Left forelimb (tissue), 1 donor: ENCODE measurements at places on chromosomes 1 and 21.

DNA sequence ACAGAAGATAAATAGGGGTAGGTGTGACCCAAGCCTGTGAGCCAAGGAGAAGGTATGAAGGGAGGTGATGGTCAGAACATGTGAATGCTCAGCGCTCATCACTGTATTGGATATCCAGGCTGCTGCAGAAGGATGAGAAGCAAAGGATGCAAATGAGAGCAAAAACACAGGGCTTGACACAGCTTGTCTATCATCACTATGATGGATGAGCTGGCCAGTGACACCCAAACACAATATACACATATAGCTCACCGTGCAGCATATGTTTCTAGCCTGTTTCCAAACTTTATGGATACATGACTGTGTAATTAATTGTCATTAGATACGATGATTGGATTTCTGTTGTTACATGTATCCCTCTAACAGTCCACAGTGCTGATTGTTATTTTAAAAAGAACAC is 13.8 kb upstream of the HMGN1 start:
- no peak for DNase-seq

DNA sequence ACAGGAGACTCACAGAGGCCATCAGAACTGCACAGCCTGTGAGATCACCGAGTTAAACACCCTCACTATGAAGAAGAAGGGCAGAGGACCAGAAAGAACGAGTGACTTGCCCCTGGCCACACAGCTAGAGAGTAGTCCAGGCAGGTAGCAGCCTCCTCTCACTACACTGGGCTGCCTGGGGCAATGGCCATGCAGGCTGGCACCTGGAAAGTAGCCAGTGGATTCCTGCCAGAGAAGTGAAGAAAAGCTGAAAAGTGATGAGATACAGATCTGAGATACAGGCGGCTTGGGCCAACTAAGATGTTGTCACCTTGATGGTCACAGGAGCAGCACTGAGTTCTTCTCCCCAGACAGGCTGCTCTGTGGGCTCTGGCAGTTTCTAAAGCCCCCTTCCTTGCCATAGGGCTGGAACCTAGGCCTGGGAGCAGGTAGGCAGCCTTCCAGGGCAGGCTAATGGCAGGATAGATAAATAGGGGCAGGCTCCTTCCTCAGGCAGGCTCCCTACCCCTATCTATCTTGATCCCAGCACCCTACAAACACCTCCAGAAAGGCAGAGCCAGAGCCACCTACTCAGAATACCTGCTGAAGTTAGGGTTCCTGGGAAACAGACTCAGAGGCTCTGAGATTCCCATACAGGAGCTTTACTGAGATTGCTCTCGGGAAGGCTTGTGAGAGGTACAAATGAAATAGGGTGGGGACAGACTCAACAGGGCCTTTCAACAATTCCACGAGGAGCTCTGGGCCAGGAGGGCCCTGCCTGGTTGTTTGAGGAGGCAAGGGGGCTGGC is 106.3 kb downstream of the BEND5 start:
- no peak for DNase-seq

- DNase-seq, result no peak
These were observed 11.4 kb upstream of the PRPF3 start for GRCh38 chr1:150309758-150310508.

DNA sequence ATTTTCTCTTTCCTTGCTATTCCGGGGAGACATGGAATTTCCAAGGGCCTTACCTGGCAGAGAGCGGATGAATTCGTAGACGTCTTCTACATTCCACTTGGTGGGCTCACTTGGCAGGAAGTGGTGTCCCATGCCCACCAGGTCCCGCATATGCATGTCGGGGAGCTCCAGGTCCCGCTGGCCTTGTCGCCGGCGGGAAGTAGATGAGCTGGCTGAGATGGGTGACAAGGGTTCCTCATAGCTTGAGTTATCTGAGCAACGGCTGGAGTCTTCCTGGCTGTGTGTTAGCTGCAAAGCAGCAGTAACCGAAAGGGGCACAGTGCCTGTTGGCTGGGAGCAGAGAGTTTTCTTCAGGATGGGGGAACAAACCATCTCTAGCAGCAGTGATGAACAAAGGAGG is 7.9 kb upstream of the A3GALT2 start:
- DNase-seq, result no peak

- no peak for DNase-seq
These were observed 39.8 kb upstream of the RAB4A start for GRCh38 chr1:229230893-229231753.

- no peak for DNase-seq
These were observed 384.2 kb upstream of the DUSP10 start for GRCh38 chr1:222126052-222126451.

GRCh38 chr1:1162597-1163537 is 10.8 kb upstream of the TTLL10 start:
- no peak for DNase-seq

DNA sequence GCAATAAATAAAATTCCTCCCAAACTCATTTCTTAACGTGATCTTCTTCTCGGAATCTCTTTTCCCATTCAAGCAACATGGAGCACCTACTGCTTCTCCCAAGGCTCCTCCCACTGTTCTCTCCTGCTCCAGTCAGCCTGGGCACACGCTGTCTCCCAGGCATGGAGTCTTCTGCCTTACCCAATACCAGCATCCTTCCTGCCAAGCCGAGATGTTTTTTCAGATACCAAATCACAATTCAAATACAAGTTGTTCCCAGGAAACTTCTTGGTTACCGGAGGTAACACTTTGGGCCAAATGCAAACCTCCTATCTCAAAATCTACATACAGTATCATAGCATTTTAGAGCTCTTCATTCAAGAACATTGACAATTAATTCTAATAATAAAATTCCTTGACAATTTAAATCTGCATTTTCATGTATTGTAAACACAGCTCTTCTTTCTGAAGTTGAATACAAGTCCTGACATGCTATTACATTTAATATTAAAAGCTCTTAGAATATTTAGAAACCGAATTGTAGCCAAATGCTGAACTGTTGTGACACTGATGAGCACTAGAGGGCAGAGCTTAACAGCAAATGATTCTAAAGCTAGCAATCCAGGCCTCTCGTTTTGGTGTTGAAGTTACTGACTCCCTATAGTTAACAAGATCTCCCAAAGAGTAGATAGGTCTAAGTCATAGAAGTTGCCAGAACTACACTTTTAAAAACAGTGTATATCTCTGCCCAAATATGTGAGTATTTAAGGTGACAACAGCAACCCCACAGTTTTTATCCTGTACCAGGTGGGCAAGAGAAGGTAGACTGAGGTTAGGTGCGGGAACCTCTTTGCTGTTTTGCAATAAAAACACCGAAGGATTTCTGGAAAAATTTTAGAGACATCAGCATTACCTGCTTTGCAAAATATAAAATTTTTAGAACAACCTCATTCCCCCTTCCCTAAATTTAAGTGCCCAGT is 52.3 kb downstream of the BCAR3 start:
- no peak for DNase-seq

- no peak for DNase-seq
These were observed 505 bp downstream of the ENTREP3 start for GRCh38 chr1:155254714-155255242.

DNA sequence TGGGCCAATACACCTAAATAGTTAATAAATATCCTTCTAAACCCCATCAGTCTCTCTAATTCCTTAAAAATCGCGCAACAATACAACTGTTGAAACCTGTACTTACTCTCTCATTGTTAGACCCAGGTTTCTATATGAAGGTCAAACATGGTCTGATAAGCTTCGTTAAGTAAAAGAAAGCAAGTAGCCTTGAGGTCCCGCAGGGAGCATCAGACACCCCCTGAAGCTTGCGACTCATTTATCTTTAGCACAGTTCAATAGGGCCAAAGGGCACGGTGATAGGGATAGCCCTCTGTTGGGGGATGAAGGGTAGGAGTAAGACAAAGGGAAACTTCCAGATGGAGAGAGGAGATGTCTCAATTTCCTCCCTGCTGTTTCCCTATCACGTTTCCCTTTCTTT is 27.3 kb upstream of the THEM4 start:
- no peak for DNase-seq
